ENCODE measurements at places on chromosomes 5 and 9. TPM values are rescaled to one million over a fixed set of nuclear protein-coding genes. Genes with fewer than 3 reads are reported as not detected.

Gene THBS4
- total RNA-seq: 1.1 TPM

Gene HSPB3
- not detected for total RNA-seq

Gene DMRT2
- not detected for total RNA-seq

Gene GARIN3
- total RNA-seq: 3.6 TPM

Gene PDCD1LG2
- not detected for total RNA-seq

Gene PCDHGB1
- total RNA-seq: not detected

Gene CER1
- total RNA-seq: not detected

Gene TPPP
- 0.10 TPM for total RNA-seq

Gene ACTBL2
- total RNA-seq: not detected

Gene ARSI
- not detected for total RNA-seq

Gene FUT7
- total RNA-seq: not detected

Gene MRPL41
- 41.0 TPM for total RNA-seq

Gene PSD2
- total RNA-seq: not detected

Gene PCDHB6
- not detected for total RNA-seq

Gene CNTLN
- 0.25 TPM for total RNA-seq

Gene KCNMB1
- total RNA-seq: not detected

Gene HAVCR2
- total RNA-seq: 10.2 TPM

Gene FAM221B
- total RNA-seq: not detected

Gene ORM2
- not detected for total RNA-seq

Gene FOXD4L3
- not detected for total RNA-seq

Gene SELENOP
- not detected for total RNA-seq

Gene MARCOL
- total RNA-seq: not detected

Gene SOWAHA
- total RNA-seq: not detected

Gene GLDC
- total RNA-seq: 1.7 TPM

Gene TMEM252
- total RNA-seq: not detected

Gene PCDHA13
- total RNA-seq: not detected

Gene NAIF1
- 12.8 TPM for total RNA-seq

Gene ARHGEF39
- 28.9 TPM for total RNA-seq

Gene SPEF2
- 6.5 TPM for total RNA-seq

Gene LAMC3
- total RNA-seq: 0.98 TPM

Gene SHC3
- total RNA-seq: not detected

Gene GRXCR2
- not detected for total RNA-seq

Gene MPDZ
- total RNA-seq: not detected

Gene TAF11L5
- not detected for total RNA-seq

Gene MAMDC2
- not detected for total RNA-seq

Gene TXNDC8
- total RNA-seq: not detected

Gene SHOC1
- not detected for total RNA-seq

Gene TRAPPC13
- 29.0 TPM for total RNA-seq

Gene GABBR2
- not detected for total RNA-seq

Gene DPYSL3
- total RNA-seq: 0.12 TPM

Gene RNF183
- total RNA-seq: not detected

Gene ROPN1L
- total RNA-seq: not detected

Gene RANBP17
- total RNA-seq: not detected

Gene NUTM2G
- total RNA-seq: not detected

Gene ERAP2
- 111 TPM for total RNA-seq

Gene OR5C1
- not detected for total RNA-seq

Gene SLC1A1
- not detected for total RNA-seq

Gene SPINK7
- total RNA-seq: not detected

Gene SLCO6A1
- total RNA-seq: not detected

Gene COL15A1
- 0.02 TPM for total RNA-seq

Gene LHX3
- not detected for total RNA-seq

Gene TAF11L8
- total RNA-seq: not detected

Gene SLC6A7
- total RNA-seq: not detected

All from activated naive CD4-positive, alpha-beta T cell treated with anti-CD3 and anti-CD28 coated beads for 36 hours (primary cell).